ENCODE measurements at places on chromosomes 7 and 10.

DNA sequence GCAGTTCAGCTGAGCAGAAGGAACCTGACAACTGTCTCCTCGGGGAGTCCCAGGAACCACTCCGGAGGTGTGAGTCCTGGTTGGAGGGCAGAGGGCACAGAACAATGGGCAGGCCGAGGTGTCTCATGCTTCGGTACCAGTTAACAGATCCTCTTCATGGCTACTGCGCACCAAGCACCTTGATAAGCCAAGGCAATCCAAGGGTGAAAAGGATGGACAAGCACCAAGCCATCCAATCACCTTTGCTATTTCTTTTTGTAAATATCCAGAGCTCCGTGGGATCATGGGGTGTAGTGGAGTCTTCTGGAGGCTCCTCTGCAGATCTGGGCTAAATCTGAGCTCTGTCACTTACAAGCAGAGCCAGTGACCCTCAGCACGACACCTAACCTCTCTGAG is 233.5 kb downstream of the WDR11 start:
- no peak for DNase-seq

- DNase-seq: no peak
Measured at GRCh38 chr10:120016906-120017305, 124.4 kb downstream of the SEC23IP start.

GRCh38 chr7:107668296-107668695 is 7.7 kb downstream of the SLC26A4 start:
- no peak for DNase-seq

DNA sequence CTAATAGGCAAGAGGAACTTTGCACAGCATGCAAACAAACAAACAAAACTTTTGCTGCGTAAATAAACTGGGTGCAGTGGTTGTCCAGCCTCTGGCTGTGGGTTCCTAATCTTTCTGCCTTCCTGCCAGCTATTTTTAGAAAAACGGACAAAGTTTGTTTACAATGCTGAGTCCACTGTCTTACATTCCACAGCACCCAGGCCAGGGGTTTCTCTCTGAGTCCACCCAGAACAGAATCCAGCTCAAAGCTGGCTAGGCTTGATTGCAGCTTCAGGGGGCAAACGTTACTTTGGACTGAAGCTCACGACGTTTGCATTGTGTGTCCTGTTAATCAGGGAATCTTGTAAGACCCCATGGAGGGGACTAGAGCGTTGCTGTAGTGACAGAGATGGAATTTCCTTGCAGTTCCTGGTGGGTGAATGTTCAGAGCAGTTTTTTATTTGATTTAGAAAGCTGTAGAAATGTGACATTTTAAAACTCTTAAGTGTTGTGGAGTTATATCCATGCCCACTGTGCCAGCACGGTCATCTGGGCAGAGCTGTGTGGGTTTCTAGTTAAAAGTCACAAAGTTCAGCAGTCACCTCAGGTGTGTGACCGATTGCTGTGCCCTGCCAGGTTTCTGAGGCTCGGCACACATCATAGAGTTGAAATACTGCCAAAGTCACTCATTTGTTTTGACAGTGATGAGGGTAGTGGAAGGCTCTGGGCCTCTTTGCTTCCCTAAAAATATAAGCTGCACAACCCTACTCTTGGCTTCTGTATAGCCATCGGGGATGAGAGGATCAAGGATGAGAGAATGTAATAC is 247.0 kb downstream of the STK31 start:
- DNase-seq: no peak

DNA sequence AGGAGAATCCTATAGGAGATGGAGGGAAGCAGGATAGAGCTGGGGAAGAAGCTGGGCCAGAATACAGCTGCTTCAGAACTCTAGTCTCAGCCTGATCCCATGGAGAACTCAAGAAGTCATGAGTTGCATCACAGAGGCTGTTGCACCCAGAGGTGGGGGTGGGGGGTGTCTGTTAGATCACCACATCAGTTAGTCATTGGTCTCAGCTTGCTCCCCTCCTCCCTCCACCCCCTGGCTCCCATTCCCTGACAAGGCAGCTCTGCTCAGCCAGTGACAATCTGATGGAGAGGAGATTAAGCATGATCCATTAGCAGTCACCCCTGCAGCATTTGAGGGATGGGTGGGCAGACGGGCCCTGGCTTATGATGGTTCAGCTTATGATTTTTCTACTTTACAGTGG is 58.4 kb upstream of the FGL2 start:
- no peak for DNase-seq

GRCh38 chr7:2104107-2104710 is 128.5 kb downstream of the MAD1L1 start:
- peak; percentile 73 for DNase-seq

DNA sequence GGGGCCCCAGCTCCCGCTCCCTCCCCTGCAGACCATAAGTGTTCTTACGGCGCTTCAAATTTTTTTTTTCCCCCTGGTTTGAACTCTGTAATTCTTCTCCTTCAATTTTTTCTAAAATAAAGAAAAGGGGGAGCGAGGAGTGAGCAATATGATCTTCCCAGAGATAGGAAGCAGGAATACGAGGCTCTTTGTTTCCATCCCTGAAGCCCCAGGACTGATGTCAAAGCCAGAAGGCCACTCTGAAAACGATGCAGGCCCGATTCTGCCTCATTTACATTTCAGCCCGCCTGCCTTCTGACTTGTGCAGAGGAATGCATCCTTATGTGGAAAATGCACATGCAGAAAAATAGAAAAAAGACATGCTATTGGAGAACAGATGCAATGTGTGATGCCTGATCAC is 401.5 kb upstream of the MKI67 start:
- DNase-seq: no peak

All from stimulated activated CD4-positive, alpha-beta T cell treated with anti-CD3 and anti-CD28 coated beads, Interleukin-4, amount 100 ng/mL, for 24 hours (primary cell).